ENCODE measurements at places on chromosomes 12 and 14.

GRCh38 chr12:130481392-130481879 is 143.7 kb downstream of the PIWIL1 start:
- no peak for DNase-seq

DNA sequence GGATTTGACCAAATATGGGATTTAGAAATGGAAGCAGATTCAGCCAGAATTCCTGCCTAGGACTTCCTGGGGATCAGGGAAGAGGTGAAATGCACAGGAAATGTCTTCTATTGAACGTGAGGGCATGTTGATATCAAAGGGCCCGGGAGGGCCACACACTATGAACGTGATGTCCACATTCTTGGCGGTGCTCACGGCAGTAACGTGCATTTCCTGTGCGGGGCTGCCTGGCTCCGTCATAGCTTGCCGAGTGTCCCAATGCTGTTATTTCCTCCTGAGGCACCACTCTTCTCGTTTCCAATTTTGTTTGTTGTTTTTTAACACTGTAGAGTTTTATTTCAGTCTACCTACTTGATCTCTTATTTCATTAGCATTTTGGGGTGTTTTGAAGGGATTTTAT is 67.3 kb downstream of the ZNF664 start:
- DNase-seq, result no peak

GRCh38 chr12:104971306-104971705 is 13.2 kb upstream of the SLC41A2 start:
- DNase-seq, result no peak

GRCh38 chr14:45177076-45177475 is 41.3 kb downstream of the FANCM start:
- DNase-seq, result no peak
